ENCODE measurements at places on chromosomes 2 and 18.

- H3K27ac ChIP-seq, result no peak overlapping the region
- H3K4me1 ChIP-seq, result no peaks in the 10 kb centered on the region
- ATAC-seq, result no peak
- H3K4me3 ChIP-seq, result no peak overlapping the region
- H3K36me3 ChIP-seq, result no peaks in the 10 kb centered on the region
Measured at GRCh38 chr2:170576296-170576695, 138.8 kb upstream of the SP5 start.

DNA sequence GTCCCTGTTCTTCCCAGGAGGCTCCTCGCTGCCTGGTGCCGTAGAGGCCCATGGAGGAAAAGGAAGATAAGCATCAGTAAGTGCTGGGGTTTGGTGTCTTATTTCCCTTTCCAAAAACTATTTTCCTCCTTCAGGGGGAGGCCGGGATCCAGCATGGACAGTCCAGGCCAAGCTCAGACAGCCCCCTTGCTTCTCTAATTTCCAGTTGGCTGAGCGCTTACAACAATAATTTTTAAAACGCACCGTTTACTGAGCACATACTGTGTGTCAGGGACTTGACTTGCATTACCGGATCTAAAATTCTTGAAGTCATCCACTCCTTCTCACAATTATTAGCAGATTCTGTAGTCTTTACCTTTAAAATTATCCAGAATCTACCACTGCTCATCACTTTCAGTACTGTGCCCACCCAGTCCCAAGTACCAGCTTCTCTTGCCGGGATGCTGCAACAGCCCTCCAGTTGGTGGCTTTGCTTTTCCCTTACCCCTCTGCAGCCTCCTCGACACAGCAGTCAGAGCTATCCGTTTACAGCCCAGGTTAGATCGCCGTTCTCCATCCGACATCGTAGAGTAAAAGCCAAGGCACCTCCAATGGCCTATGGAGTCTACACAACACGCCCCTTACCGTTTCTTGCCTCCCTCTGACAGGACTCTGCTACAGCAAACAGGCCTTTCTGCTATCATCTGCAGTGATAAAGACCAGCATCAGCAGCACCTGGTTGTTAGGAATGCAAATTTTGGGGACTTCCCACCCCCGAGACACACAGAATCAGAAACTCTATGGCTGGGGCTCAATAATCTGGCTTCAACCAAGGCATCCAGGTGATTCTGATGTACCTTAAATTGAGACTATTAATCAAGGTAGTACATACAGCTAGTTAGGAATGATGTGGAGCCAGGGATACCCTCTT lies 75.2 kb upstream of the TSPYL6 start:
- peak; percentile 16 for ATAC-seq
- no peaks in the 10 kb centered on the region for H3K36me3 ChIP-seq
- peak overlapping the region; percentile 67 for H3K27ac ChIP-seq
- peaks cover 4% of the 10 kb centered on the region for H3K27me3 ChIP-seq
- peak overlapping the region; percentile 87 for H3K4me3 ChIP-seq

DNA sequence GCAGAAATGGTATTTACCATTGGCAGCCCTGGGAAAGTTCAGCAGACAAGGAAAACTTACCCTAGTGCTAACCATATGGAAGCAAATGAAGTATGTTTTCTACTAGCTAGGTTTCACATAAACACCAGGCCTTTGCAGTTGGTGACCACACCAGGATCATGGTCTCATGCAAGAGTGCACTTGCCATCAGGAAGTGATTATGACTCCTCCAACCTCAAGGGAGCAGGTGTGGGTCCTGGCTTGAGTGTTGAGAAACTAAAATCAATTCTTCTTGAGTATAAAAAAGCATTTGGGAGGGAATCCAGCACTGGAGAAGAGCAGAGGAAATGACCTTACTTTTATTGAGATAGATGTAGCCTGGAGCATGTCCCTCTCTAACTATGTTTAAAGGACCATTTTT lies 56.8 kb upstream of the SPAG16 start:
- no peaks in the 10 kb centered on the region for H3K36me3 ChIP-seq
- no peak overlapping the region for H3K4me3 ChIP-seq
- H3K4me1 ChIP-seq, result no peaks in the 10 kb centered on the region
- no peak overlapping the region for H3K27ac ChIP-seq
- no peaks in the 10 kb centered on the region for H3K27me3 ChIP-seq

DNA sequence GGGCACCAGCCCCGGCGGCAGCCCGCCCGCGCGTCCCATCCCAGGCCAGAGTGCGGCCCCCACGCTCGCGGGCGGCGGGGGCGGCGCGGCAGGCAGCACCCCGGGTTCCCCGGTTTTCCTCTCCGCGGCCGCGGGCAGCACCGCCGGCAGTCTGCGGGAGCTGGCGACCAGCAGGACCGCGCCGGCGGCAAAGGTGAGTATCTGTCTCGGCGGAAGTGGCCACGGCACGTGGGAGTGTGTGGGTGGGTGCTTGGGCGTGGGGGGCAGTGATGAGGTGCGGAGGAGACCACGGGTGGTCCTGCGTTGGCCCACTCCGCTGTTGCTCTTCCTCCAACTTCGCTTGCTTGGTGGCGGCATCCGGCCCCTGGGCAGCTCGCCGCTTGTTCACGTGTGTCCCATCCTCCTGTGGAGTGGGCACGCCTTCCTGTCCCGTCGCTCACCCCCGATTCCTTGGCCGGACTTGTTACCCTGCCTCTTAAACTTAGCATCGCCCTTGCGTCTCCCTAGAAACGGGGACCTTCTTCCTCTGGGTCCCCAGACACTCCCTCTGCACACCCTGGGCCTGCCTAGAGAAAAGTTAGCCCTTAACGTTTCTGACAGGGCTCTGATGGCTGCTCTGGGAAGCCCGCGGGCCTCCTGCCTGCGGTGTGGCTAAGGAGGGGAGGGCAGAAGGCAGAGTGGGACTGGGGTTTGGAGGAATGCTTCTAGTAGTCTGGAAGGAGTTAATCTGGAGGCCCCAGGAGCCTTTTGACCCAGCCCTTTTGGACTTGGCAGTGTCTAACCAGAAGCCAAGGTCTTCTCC lies 1.1 kb downstream of the SH3RF3 start:
- no peak overlapping the region for H3K27ac ChIP-seq
- H3K4me1 ChIP-seq, result peaks cover 8% of the 10 kb centered on the region
- H3K36me3 ChIP-seq, result peaks cover 9% of the 10 kb centered on the region
- H3K27me3 ChIP-seq, result peaks cover 63% of the 10 kb centered on the region

- no peaks in the 10 kb centered on the region for H3K4me1 ChIP-seq
- H3K27ac ChIP-seq, result no peak overlapping the region
- no peaks in the 10 kb centered on the region for H3K27me3 ChIP-seq
- no peaks in the 10 kb centered on the region for H3K36me3 ChIP-seq
- no peak for ATAC-seq
- H3K4me3 ChIP-seq, result no peak overlapping the region
Measured at GRCh38 chr2:205568620-205569019, 113.7 kb upstream of the NRP2 start.

DNA sequence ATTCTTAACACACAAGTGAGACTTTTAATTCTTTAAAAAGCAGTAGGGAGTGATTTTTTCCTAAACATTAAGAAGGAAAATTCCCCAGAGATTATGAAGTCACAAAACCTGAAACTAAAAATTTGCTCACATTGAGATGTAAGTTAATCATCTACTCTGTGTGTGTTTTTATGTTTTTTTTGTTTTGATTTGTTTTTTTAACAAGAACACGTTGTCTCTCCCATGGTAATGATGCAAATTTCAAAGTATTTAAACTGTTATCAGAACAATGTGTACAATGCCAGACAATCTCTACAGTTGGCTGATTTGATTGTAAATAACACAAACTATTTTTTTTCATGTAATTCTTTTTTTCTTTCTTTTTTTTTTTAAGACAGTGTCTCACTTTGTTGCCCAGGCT lies 71.5 kb downstream of the COLEC12 start:
- no peak overlapping the region for H3K4me3 ChIP-seq
- H3K27me3 ChIP-seq, result peaks cover 11% of the 10 kb centered on the region
- ATAC-seq, result no peak
- H3K27ac ChIP-seq, result no peak overlapping the region
- no peaks in the 10 kb centered on the region for H3K36me3 ChIP-seq

GRCh38 chr2:101175991-101176390 lies 24.8 kb upstream of the TBC1D8 start:
- H3K27me3 ChIP-seq, result peaks cover 10% of the 10 kb centered on the region
- no peak for ATAC-seq
- no peak overlapping the region for H3K4me3 ChIP-seq
- peaks cover 6% of the 10 kb centered on the region for H3K4me1 ChIP-seq
- no peak overlapping the region for H3K27ac ChIP-seq
- no peaks in the 10 kb centered on the region for H3K36me3 ChIP-seq

DNA sequence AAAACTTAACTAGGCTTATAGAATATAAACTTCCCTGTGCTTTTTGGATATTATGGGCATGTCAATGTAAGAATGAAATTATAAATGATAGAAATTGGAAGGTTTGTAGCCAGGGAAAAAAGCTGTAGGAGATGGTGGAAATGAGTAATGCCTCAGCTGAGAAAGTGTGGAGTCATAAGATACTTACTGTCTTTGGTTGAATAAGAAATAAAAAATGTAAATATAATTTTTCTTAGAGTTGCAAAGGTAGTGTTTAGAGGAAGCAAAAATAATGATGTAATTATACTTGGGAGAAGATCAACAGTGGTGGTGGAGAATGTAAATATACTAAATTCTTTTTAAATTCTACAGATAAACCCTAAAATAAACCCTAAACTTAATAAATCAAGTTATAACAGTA lies 26.2 kb upstream of the RND3 start:
- no peaks in the 10 kb centered on the region for H3K36me3 ChIP-seq
- H3K27me3 ChIP-seq, result peaks cover 4% of the 10 kb centered on the region
- H3K27ac ChIP-seq, result no peak overlapping the region
- no peaks in the 10 kb centered on the region for H3K4me1 ChIP-seq
- no peak overlapping the region for H3K4me3 ChIP-seq
- no peak for ATAC-seq

GRCh38 chr2:23351388-23352141 lies 33.4 kb upstream of the KLHL29 start:
- H3K4me1 ChIP-seq, result no peaks in the 10 kb centered on the region
- peak; percentile 70 for ATAC-seq
- no peak overlapping the region for H3K27ac ChIP-seq

DNA sequence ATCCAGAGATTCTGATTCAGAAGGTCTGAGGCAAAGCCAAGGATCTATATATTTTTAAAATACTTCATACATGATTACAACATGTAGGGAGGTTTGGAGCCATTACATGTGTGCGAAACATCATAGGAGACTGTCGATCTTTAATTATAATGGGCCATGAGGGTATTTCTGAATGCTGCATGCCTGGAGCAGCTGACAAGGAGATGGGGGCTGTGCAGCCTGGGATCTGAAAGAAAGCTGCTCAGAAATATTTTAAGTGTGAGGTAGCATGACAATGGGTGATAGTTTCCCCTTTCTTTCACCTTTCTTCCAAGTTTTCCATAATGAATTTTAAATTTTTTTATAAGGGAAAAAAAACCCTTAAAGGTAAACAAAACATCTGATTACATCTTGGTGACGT lies 102.0 kb upstream of the DNMT3A start:
- no peak overlapping the region for H3K27ac ChIP-seq
- peaks cover 10% of the 10 kb centered on the region for H3K36me3 ChIP-seq
- H3K4me1 ChIP-seq, result no peaks in the 10 kb centered on the region
- H3K27me3 ChIP-seq, result no peaks in the 10 kb centered on the region

DNA sequence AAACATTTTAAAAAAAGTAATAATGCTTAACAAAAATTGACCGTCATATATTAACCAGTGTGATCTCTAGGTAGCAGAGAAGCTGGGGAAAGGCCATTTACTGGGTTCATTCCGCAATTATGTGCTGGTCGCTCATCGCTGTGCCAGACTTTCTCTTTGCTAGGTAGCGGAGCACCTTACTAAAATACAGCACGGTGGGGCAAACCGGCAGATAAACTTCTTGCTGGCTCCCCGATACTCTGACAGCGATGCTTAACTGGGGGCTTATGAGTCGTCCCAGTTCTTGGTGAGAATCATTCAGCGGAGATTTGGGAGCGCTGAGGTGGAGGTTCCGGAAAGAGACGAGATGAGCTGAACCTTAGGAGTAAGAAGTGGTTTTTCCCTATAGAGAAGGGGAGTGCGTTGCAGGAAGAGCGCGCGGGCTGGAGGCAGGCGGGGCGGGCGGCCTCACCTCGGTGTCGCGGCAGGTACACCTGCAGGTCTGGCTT lies 605 bp downstream of the C2orf68 start:
- ATAC-seq, result peak; percentile 23
- peak overlapping the region; percentile 98 for H3K27ac ChIP-seq
- peaks cover 3% of the 10 kb centered on the region for H3K4me1 ChIP-seq
- H3K4me3 ChIP-seq, result peak overlapping the region; percentile 98
- no peaks in the 10 kb centered on the region for H3K27me3 ChIP-seq

DNA sequence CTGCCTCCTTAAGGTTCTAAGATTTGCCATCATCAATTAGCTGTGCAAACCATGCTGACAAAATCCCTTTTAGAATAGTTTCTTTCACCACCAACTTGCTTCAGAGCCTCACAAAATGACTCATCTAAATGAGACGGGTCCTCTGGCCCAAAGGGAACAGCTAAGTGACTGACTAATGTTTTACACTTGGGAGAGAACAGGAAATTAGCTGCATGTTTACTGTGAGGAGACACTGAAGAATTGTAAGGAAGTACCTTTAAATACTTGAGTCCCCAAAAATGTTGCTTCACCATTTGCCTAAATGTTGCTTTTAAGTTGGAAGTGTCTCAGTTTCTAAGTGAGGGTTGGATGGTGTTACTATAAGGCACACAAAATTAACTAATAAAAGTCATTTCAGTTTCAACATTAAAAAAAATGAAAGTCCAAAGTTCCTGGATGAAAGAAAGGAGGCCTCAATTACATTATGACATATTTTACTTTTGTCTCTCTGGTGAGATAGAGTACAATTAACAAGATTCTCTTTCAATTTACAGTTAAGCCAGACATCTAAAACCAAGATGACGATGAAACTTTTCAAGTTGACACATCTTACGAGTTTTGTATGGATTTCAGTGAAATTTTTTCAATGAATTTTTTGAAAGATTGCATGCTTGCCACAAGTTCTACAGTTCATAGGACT lies 229.1 kb upstream of the FN1 start:
- ATAC-seq, result peak; percentile 73
- no peak overlapping the region for H3K27ac ChIP-seq
- H3K27me3 ChIP-seq, result peaks cover 5% of the 10 kb centered on the region
- no peak overlapping the region for H3K4me3 ChIP-seq
- H3K36me3 ChIP-seq, result no peaks in the 10 kb centered on the region

DNA sequence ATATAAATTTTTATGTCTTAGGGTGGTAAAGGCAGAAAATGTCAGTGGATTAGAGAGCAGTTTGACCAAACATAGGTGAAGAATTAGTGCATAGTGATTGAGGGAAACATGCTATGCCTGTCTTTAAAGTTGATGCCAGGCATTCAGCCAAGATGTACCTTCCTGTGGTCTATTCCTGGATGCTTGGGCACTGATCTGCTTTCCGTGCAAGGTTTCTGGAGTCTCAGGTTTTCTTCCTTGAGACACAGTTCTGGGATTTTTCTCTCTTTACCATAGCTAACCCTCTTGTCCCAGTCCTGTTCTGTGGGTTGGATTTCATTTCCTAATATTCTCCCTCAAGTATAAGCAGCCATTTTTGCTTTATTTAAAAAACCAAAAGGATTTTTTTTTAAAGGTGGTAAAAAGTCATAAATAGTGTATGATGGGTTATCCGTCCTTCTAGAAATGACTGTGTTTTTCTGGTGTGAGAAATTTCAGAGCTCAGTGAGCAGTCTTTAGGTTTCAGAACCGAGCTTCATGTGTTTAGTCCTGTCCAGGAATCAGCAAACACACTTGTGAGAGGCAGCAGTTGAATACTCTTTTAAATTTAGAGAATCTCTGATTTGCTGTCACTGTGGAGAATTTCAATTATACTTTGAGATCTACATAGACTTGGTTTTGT lies 43.0 kb upstream of the CYBRD1 start:
- peaks cover 88% of the 10 kb centered on the region for H3K36me3 ChIP-seq
- no peaks in the 10 kb centered on the region for H3K27me3 ChIP-seq
- peak overlapping the region; percentile 8 for H3K27ac ChIP-seq
- no peaks in the 10 kb centered on the region for H3K4me1 ChIP-seq
- no peak overlapping the region for H3K4me3 ChIP-seq

All from activated T-helper 17 cell treated with anti-CD3 and anti-CD28 coated beads, Interleukin-2, amount 50 U/mL, for 72 hours (primary cell).